NCI-H524 (cell line): ENCODE measurements at places on chromosomes 16 and 17.

GRCh38 chr17:81031566-81032550, 3.1 kb upstream of the BAIAP2 start:
- peak; percentile 98 for DNase-seq

DNA sequence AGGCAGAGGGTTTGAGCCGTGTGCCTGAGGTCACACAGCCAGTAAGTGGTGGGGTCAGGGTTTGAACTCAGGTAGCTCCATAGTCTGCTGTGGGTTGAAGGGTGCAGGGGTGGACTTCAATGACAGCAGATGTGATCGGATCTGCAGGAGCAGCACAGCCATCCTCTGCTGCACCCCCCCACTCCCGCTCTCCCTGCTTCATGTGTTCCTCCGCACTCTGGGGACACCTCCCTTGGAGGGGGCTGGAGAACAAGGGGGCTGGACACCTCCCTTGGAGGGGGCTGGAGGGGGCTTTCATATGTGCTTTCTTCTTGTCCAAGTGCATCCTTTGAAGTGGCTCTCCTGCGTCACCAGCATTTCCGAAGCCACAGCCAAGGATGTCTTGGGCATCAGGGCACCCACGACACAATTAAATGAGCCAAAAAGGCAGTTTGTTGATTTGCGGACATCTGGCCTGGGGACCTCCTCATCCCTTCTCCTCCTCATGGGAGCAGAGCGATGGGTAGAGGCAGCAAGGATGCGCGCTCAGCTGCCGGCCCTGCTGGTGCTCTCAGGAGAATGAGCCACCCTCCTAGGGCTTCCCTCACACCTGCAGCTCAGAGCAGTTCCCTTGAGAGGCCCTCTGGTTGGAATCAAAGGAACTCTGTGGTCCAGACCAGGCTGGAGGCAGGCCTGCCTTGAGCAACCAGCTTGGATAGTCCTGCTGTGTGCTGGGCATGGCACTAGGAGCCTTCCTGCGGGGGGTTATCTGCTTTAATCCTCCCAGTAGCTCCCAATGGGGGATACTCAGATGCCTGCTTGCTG, 26.2 kb downstream of the WSCD1 start:
- peak; percentile 61 for DNase-seq

DNA sequence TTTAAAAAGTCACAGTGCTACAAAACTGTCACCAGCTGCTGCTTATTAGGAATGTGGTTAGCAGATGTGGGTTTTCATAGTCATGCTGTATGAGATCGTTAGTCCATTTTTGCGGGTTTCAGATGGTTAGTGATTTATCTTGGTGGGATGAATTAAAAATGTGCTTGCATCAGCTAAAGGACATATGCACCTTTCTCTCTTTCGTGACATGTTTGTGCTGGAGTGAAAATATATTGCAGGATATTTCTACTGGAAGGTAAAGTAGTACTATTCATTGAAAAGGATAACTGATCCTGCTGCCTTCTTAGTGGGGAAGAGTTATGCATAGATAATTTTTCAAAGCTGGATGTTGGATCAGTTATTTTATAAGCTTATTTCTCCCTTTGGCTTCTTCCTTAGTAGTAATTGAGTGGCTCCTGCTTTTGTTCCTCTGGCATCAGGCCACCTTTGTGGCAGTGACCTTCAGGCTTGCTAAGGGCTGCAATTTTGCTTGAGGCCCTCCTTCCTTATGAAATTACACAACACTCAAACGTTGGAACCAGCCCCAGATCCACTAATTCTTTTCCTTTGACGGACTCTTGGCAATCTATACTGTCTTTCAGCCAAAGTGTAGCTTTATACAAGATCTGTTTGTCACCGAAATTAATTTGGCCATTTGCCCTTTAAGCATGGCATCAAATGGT, 7.5 kb upstream of the SNTB2 start:
- peak; percentile 32 for DNase-seq

- DNase-seq, result no peak
Measured at GRCh38 chr17:65441053-65441605, 120.3 kb downstream of the AXIN2 start.

GRCh38 chr16:49699841-49700175, 156.1 kb downstream of the ZNF423 start:
- no peak for DNase-seq

GRCh38 chr17:60506312-60506711, 19.7 kb downstream of the APPBP2 start:
- DNase-seq, result no peak

GRCh38 chr16:53743149-53743566, 39.2 kb downstream of the FTO start:
- no peak for DNase-seq

DNA sequence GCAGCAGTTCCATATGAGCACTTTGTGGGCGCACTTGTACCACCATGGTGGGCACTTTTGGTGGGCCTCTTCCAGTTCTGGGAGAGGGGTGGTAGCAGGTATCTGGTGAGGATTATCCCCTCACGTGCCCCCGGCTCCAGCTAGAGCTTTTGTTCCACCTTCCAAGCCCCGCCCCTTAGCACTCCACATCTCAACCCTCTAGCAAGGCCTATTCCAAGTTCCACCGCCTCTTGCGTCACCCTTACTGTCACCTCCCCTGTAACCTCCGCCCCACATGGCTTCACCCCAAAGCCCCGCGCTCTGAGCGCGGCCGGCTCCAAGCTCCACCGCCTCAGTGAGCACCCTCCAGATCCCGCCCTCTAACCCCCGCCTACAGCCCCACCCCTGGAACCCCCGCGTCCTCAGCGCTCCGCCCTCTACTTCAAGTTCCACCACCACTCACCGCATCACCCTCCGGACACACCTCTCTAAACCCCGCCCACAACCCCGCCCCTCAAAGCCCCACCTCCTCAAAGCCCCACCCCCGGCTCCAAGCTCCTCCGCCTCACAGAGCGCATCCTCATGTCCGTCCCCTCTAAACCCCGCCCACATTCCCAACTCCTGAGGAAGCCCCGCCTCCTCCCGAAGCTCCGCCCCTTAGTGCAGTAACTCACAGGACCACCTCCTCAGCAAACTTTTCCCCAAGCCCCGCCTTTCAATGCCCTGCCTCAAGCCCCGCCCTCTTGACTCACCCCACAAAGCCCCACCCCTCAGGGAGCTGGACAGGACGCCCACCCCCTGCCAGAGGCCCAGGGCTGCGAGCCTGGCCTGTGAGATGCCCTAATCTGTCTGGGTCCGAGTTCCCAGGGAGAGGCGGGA, 11.1 kb downstream of the SCN4A start:
- no peak for DNase-seq

- DNase-seq, result no peak
Measured at GRCh38 chr16:81592353-81592866, 147.8 kb downstream of the CMIP start.

DNA sequence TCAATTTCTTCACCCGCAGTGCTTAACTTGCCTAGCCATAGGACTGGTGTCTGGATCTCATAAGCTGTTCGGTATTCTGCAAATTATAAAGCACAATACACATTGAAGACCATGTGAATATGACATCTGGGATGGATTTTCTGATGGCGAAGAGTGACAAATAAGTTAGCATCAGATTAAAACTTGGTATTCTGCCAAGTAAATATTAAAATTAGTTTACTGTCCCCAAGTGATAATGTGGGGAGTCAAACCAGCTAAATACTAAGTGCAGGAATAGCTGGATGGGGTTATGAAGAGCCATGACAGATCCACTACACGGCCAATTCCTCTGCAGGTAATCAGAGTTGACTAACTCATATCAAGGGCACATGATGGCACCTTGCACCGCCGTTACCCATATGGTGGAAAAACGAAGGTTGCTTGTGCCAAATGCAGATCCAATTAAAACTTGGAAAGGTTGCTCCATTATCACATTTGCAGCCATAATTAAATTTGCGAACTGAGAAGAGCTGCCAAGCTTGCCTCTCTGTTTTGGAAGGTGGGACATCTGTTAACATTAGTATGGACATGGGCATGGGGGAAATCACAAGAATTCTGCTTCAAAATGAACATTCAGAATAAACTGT, 114.9 kb upstream of the TOM1L1 start:
- DNase-seq, result no peak

DNA sequence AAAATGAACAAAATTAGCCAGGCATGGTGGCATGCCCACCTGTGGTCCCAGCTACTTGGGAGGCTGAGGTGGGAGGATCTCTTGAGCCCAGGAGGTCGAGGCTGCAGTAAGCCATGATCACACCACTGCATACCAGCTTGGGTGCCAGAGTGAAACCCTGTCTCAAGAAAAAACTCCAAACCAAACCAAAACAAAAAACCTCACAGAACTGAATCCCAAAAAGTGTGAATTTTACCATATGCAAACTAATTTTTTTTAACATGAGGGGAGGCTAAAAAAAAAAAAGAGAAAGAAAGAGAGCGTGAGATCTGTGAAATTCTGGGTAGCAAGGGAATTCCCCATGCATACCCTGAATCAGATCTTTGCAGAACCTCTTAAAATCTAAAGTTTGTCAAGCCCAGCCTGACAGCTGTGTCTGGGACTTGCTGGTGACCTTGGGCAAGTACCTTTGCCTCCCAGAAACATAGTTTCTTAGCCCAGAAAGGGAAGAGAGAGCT, 17.1 kb upstream of the CDH1 start:
- DNase-seq, result no peak

- peak; percentile 41 for DNase-seq
Measured at GRCh38 chr16:19583665-19584300, 28.3 kb downstream of the VPS35L start.

DNA sequence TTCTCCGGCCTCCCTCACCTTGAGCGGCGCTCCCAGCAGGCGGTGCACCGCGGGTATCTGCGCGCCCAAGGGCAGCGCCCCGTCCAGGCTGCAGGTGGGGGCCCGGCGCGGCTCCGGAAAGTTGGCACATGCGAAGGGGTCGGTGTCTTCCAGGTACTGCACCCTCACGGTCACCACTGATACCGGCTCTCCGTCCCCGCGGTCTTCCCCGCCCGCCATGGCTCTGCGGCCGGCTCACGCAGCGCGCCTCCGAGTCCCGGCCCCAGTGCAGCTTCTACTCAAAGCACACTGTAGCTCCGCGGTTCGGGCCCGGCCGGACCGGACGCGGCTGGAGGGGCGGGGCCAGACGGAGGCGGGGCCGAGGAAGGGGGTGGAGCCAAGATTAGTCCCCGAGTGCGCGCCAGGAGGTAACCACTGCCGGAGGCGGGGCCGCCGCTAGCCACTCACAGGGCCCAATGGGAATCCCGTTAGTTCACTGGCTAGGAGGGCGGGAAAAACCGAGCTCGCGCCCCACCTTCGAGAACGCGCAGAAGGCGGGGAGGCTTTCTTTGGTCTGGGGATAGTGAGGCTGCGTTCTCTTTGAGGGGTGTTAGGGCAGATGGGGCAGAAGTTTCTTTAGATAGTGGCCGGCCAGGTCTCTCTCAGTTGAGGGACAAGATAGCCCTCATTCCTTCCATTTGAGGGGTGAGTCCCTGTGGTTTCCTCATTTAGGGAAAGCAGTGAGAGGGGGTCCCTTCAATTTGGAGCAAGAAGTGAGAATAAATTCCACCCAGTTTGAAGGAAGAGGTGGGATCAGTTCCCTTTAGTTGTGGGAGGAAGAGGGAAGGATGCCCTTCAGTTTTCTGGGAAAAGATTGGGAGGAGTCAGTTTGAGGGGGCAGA, at the start of gene FHOD1:
TSS of gene FHOD1 (minus strand) at position 290 of the 881 bp plus-strand sequence. CDS start at position 219, 71 bp downstream.
- DNase-seq, result peak; percentile 98

- DNase-seq, result no peak
Measured at GRCh38 chr17:7884581-7885366, 3.8 kb upstream of the CHD3 start.

DNA sequence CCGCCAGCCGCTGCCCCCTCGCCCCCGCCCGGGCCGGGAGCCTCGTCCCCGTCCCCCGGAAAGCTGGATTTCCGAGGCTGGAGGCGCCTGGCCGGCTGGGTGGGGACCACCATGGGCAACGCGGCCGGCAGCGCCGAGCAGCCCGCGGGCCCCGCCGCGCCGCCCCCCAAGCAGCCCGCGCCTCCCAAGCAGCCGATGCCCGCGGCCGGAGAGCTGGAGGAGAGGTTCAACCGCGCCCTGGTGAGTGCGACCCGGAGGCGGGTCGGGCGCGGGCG, 266 bp downstream of the FMNL1 start:
- DNase-seq, result no peak

DNA sequence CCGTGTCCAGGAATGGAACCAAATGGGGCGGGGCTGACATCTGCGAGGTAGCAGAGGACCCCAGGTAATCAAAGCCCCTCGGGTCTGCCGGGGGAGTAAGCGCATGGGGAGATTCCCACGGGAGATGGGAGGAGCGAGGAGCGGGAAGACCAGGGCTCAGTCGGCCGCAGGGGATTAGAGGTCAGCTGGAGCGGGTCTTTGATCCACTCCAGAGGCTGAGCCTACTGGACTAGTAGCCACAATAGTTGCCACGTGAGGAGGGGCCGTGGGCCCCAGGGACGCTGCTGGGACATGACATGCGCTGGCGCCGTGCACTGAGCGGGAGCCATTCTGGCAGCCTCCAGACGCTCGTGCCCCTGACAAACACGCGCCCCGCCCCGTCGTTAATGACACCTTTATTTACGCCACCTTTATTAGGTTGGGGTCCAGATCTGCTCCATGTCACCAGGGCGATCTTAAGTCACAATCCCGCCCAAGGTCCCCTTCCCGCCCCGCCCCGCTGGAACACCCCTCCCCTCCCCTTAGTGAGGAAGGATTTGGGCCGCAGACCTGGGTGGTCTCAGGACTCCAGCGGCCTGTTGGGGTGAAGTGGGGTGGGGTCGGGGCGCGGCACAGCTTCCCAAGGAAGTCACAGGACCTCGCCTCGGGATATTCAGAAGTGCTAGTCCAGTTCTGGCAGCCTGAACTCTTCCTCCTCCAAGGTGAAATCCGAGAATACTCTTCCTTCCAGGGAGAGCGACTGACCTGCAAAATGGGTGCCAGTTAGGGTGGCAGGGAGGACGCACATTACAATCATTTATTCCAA, 15.0 kb downstream of the PPY start:
- peak; percentile 44 for DNase-seq

- no peak for DNase-seq
Measured at GRCh38 chr17:67563692-67564228, 154.0 kb upstream of the NOL11 start.

- no peak for DNase-seq
Measured at GRCh38 chr16:1497014-1497598, 3.9 kb downstream of the TELO2 start.

DNA sequence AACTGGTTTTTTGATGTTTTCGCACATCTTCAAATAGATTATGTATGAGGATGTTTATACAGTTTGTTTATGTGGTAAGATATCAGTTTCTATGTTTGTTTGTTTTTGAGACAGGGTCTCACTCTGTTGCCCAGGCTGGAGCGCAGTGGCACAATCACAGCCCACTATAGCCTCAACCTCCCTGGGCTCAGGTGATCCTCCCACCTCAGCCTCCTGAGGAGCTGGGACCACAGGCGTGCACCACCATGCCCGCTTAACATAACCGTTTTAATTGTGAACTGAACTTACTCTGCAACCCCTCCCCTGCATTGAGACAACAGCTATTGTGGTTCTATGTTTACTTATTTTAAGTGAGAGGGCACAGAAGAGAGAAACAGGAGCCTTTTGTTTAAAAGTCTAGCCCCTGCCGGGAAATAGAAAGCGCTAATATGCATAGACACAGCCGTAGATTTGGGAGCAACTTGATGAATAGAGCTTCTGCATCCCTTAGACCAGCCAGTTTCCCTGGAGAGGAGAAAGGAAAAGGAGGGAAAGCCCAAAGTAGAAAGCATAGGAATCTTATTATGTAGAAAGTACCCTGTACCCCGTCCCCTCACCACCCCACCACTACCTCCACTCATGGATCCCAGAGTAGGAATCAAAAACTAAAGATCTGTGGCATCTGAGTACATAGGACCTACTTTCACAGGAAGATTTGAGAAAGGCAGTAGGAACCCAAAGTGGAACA, 19.6 kb upstream of the APPBP2 start:
- no peak for DNase-seq

GRCh38 chr17:28612531-28612930, 1.5 kb downstream of the RSKR start:
- DNase-seq, result no peak
